ENCODE measurements at places on chromosomes 2 and 18.

GRCh38 chr2:7083580-7084509 lies 166.6 kb downstream of the RNF144A start:
- no peaks in the 10 kb centered on the region for H3K36me3 ChIP-seq
- H3K4me1 ChIP-seq: no peaks in the 10 kb centered on the region
- H3K4me3 ChIP-seq: no peak overlapping the region

DNA sequence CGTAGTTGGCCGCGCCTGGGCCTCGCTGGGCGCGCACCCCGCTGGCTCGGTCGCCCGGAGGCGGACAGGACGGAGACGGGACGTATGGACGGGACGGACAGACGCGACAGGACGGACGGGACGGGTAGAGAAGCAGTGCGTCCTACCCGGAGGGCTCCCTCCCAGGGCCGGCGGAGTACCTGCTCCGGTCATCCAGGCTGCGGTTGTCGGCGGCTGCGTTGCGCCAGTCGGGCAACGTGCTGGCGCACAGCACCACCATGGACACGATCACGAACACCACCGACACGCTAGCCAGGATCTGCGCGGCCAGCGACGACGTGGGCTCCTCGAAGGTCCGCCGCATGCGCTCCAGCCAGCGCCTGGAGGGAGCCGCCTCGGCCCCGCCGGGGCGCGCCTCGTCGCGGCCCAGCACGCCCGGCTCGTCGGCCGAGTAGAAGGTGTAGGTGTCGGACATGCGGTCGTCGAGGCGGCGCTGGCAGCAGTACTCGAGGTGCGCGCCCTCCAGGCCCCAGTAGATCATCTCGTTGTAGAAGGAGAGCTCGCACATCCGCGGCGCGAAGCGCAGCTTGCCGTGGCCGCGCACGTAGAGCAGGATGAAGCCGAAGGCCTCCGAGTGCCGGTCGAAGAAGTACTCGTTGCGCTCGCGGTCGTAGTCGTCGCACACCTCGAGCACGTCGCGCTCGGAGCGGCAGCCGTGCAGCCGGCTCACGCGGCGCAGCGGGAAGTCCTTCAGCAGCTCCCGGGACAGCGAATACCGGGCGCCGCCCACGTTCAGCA lies 903 bp downstream of the KCNG3 start:
- H3K36me3 ChIP-seq: peaks cover 2% of the 10 kb centered on the region
- no peak for DNase-seq
- peaks cover 5% of the 10 kb centered on the region for H3K4me1 ChIP-seq
- peak overlapping the region; percentile 59 for H3K4me3 ChIP-seq
- peaks cover 34% of the 10 kb centered on the region for H3K27me3 ChIP-seq
- no peak overlapping the region for H3K27ac ChIP-seq

GRCh38 chr2:6446938-6447608 lies 418.6 kb downstream of the CMPK2 start:
- DNase-seq: no peak
- H3K4me1 ChIP-seq: no peaks in the 10 kb centered on the region
- H3K27ac ChIP-seq: no peak overlapping the region
- H3K36me3 ChIP-seq: no peaks in the 10 kb centered on the region
- no peaks in the 10 kb centered on the region for H3K27me3 ChIP-seq

DNA sequence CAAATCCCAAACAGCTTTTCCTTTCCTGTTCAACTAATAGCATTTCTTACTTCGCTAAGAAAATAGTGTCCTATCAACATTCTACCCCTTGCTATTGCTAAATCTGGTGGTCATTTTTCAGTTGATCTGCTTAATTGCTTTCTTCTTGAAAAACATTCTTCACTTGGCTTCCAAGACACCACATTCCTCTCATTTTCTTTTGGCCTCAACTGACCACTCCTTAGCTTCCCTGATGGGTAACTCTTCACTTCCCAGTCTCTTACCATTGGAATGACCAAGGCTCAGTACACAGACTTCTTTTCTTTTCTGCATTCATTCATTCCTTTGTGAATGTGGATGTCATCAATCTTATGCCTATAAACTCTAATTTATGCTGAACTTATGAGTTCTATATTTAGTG lies 230.8 kb upstream of the CDH2 start:
- H3K27me3 ChIP-seq: no peaks in the 10 kb centered on the region
- no peak overlapping the region for H3K27ac ChIP-seq
- no peak for DNase-seq
- H3K4me3 ChIP-seq: no peak overlapping the region

DNA sequence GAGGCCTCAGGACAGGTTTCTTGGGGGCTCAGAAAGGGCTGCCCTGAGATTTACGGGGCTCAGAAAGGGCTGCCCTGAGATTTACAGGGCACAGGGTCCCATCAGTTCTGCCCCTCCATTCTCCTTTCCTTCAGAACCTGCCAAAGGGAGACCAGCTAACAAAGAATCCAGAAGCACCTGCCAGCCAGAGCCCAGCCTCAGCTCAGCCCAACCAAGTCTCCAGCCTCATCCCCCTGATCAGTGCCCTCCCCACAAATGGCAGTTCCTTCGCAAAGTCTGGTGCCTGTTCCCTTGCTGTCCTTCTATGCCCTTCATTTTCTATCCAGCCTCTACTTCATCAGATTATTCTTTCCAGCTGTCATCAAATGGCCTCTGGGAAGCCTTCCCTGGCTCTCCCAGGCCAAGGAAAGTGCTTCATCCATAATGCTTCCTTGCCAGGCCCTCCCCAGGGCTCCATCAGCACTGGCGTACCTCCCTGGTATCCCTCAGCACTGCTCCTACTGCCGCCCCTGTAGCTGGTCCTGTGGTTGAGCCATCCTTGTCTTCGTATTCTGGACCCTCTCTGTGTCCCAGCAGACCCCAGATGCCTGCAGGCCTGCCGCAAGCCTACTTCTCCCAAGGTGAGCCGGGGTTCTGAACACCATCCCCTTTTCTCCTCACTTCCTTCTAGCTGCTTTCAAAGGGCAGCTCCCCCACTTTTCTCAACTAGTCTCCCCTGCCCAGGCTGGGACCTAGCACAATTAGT lies 96.2 kb upstream of the EPAS1 start:
- H3K4me3 ChIP-seq: no peak overlapping the region
- peak overlapping the region; percentile 36 for H3K27ac ChIP-seq
- no peak for DNase-seq
- H3K36me3 ChIP-seq: peaks cover 2% of the 10 kb centered on the region

DNA sequence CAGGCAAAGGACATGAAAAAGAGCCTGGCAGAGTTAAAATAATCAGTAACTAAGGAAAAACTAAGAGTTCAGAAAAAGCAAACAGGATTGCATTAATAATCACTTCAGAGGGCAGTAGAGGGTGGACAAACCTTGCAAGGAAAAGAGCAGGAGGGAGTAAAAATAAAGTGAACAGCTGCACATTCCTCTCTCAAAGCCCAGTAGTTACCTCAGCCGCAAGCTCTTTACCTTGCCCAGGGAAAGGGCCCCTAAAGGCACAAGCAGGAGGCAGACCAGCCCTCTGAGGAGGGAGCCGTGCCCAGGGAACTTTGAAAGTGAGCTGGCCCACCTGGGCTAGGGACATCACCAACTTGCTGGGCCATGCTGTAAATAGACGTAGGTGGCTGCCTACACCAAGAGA lies 196.9 kb downstream of the C1D start:
- H3K27me3 ChIP-seq: peaks cover 35% of the 10 kb centered on the region
- H3K27ac ChIP-seq: no peak overlapping the region
- H3K4me1 ChIP-seq: no peaks in the 10 kb centered on the region
- DNase-seq: no peak
- no peaks in the 10 kb centered on the region for H3K36me3 ChIP-seq
- no peak overlapping the region for H3K4me3 ChIP-seq

DNA sequence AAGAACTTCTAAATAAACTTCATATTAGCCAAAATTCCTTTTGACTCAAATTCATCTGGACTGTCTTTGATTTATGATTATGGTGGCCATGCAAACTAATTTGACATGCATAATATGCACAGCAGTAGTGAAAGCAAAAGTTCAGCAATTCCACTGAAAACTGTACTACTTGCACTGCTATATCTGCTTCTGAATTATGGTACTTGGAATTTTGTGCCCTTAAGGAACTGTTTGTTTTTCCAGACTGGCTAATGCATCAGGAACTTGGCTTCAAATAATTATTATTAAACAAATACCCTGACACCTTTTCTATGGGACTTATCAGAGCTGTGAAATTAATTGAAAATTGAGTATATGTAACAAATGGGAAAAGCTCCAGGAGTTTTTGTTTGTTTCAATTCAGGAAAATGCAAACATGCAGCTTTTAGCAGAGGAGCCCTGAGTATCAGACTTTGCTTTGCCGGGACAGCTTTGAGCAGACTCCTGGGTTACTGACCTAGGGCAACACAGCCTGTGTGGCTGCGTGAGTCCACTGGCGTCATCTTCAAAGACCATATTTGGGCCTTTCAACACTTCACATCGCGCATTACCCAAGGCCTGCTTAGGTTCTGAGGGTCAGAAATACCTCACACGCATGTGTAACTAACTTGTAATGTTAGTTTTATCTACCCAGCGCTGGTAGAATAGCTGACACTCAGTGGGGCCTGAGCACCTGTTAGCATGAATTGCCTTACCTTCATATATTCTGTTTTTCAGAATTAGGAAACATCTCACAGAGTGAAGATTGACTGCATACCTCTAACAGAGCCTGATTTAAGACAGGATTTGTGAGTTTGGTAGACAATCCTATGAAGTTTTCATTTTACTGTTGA lies 35.4 kb downstream of the CFAP221 start:
- H3K27me3 ChIP-seq: peaks cover 55% of the 10 kb centered on the region
- no peak overlapping the region for H3K4me3 ChIP-seq
- H3K27ac ChIP-seq: no peak overlapping the region
- no peaks in the 10 kb centered on the region for H3K36me3 ChIP-seq
- DNase-seq: no peak
- H3K4me1 ChIP-seq: no peaks in the 10 kb centered on the region

GRCh38 chr2:149733936-149734685 lies 146.5 kb upstream of the MMADHC start:
- no peaks in the 10 kb centered on the region for H3K36me3 ChIP-seq
- no peak overlapping the region for H3K4me3 ChIP-seq
- no peak for DNase-seq
- H3K27ac ChIP-seq: no peak overlapping the region

DNA sequence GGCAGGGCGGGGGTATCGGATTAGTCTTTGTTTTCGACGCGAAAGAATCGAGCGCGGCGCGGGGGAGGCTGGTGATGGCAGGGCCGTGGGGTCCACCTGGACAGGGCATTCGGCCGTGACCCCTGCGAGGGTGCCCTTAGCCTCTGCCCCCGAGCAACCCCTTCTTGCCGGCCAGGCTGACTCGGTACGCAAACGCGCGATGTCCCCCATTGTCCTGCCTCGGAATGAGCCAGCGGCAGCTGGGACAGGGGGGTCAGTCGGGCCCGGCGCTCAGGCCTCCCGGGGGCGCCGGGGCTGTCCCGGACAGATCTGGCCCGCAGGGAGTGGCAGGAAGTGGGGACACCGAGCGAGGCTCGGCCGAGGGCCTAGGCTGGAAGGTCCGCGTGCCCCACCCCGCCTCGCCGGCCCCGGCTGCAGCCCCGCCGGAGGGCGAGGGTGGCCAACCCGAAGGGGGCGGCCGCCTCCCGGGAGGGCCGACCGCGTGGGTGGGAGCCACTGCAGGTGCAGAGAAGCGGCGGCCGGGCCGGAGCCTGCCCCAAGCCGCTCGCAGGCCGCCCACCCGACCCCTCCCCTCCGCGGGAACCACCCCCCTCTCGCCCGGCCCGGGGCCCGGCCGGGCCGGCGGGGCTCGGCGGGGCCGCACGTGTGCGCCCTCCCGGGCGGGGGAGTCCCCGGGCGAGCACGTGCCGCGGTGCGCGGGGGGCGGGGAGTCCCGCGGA lies at the start of gene TET3:
Gene TET3 (plus strand): TSS at position 708 of the 719 bp plus-strand sequence. CDS start 1,494 bp downstream, outside the sequence.
- H3K27ac ChIP-seq: peak within 1 kb of the TSS; percentile 86
- H3K36me3 ChIP-seq: peaks cover 16% of the 10 kb centered on the region
- DNase-seq: no peak
- H3K27me3 ChIP-seq: no peaks in the 10 kb centered on the region
- H3K4me1 ChIP-seq: peaks cover 66% of the 10 kb centered on the region

DNA sequence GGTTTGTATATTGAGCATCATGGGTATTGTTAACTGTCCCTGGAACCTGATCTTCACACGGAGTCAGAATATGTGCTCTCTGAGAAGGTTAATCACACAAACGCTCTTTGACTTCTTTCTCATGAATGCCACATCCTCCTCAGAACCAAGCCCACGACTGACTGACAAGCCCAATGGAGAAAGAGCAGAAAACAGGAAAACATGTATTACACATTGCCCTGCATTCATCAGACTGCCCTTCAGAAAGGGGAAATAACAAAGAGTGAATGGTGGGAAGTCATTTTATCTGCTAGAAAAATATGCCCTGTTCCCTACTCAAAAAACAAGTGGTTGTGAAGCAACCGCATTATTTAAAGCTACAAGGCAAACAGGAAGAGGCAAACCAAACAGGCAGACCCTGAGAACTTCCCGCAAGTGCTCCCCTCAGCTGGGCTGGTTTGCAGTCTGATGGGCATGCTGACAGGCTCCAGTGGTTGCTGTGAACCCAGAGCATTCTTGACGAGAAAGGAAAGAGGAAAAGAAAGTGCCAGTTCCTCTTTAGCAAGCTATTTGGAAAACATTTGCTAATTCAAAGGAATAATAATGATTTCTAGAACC lies 172.9 kb upstream of the SETBP1 start:
- H3K4me1 ChIP-seq: peaks cover 8% of the 10 kb centered on the region
- H3K4me3 ChIP-seq: no peak overlapping the region
- no peak for DNase-seq
- H3K27me3 ChIP-seq: no peaks in the 10 kb centered on the region
- no peak overlapping the region for H3K27ac ChIP-seq

DNA sequence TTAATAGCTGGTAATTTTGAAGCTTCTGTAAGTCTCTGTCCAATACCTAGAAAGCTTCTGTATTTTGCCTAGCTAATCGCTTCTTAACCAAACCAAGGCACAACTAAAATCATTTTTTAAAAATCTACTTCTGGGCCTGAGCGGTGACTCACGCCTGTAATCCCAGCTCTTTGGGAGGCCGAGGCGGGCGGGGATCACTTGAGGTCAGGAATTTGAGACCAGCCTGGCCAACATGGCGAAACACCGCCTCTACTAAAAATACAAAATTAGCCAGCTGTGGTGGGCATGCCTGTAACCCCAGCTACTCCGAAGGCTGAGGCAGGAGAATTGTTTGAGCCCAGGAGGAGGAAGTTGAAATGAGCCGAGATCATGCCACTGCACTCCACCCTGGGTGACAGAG lies 148.6 kb upstream of the FIGN start:
- no peak overlapping the region for H3K4me3 ChIP-seq
- no peaks in the 10 kb centered on the region for H3K36me3 ChIP-seq
- no peak for DNase-seq

DNA sequence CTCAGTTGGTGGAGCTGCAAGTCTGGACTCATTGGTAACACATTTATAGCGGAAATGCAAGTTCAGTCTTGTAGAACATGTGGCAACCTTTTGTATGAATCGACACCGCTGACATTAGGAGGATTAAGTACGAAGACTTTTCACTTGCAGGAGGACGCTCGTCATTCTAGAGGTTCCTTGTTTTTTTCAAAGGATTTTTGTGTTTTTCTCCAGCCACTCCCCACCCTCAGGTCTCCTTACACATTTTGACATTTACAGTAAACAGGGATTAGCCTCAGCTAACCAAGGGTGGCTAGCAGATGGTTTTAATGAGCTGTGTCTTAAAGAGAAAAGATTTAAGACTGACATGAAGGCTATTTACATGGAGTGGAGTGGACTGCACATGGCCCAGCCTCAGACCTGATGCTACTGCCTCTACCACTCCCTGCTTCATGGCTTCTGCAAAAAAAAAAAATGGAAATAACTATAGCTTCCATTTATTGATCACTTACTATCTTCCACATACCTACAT lies 173.8 kb downstream of the TRIB2 start:
- no peaks in the 10 kb centered on the region for H3K36me3 ChIP-seq
- no peaks in the 10 kb centered on the region for H3K4me1 ChIP-seq
- H3K4me3 ChIP-seq: no peak overlapping the region
- no peaks in the 10 kb centered on the region for H3K27me3 ChIP-seq
- H3K27ac ChIP-seq: no peak overlapping the region
